ENCODE measurements at places on chromosomes 7 and 10.

DNA sequence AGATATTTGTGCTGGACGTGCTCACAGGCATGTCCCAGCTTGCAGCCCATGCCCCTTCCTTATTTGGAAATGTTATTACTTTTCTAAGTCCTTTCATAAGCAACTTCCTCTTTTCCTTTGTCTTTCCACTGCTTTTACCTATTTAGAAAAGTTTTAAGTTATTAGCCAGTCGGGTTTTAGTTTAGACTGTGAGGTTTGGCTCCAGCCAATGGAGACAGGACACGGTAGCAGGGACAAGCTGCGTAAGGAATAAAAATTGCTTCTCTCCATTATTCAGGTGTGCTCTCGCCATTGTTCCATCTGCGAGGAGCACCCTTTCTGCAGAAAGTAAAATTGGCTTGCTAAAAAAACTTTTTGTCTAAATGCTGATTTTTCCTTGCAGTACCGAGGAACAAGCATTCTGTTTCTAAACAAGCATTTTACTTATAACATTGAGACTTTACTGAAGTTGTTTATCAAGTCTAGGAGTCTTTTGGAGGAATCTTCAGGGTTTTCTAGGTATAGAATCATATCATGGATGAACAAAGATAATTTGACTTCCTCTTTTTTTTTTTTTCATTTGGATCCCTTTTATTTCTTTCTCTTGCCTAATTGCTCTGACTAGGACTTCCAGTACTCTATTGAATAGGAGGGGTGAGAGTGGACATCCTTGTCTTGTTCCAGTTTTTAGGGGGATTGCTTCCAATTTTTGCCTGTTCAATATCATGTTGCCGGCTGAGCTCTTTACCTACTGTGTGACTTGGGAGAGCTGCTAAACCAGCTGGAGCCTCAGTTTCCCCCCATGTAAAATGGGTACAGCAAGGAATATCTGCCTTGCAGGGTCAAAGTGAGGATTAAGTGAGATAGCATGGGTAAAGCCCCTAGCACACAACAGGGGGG is 63.8 kb downstream of the ALOX5 start:
- H3K4me1 ChIP-seq: peaks cover 18% of the 10 kb centered on the region
- no peaks in the 10 kb centered on the region for H3K27me3 ChIP-seq
- H3K27ac ChIP-seq: no peak overlapping the region

DNA sequence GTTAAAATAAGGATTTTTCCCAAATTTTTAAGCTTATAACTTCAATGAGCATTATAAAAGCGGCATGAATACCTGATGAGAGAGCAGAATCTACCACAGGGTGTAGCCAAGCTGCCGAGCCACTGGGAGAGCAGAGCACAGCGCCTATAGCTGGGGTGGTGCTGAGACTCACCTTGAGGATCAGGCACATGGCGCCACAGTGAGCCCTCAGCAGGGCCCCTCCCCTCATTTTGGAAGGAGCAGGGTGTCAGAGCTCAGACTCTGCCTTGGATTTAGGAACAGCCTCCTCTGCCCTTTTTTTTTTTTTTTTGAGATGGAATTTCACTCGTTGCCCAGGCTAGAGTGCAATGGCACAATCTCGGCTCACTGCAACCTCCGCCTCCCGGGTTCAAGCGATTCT is 118.6 kb downstream of the SRPK2 start:
- peaks cover 45% of the 10 kb centered on the region for H3K4me1 ChIP-seq
- H3K36me3 ChIP-seq: no peaks in the 10 kb centered on the region
- DNase-seq: no peak
- H3K27ac ChIP-seq: no peak overlapping the region

DNA sequence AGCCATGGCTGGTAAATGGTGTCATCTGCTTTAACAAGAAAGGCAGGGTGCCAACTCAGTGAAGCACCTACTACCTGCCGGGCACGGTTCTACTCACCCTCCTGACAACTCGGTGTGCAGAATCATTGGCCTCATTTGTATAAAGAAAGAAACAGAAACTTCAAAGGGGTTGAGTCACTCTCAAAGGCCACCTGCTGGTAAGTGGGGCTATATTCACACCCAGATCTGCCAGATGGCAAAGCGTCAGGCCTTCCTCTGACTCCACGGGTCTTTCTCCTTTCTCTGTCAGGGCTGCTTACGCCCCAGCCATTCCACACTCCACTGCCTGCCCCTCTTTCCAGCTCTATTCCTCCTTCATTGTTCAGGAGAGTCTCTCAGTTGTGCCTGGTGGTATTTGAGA is 309.2 kb downstream of the GFRA1 start:
- no peak overlapping the region for H3K4me3 ChIP-seq
- no peak for DNase-seq
- no peaks in the 10 kb centered on the region for H3K4me1 ChIP-seq

- H3K27ac ChIP-seq: no peak overlapping the region
- no peak for DNase-seq
Measured at GRCh38 chr7:78487464-78487863, 688.9 kb downstream of the PHTF2 start.

DNA sequence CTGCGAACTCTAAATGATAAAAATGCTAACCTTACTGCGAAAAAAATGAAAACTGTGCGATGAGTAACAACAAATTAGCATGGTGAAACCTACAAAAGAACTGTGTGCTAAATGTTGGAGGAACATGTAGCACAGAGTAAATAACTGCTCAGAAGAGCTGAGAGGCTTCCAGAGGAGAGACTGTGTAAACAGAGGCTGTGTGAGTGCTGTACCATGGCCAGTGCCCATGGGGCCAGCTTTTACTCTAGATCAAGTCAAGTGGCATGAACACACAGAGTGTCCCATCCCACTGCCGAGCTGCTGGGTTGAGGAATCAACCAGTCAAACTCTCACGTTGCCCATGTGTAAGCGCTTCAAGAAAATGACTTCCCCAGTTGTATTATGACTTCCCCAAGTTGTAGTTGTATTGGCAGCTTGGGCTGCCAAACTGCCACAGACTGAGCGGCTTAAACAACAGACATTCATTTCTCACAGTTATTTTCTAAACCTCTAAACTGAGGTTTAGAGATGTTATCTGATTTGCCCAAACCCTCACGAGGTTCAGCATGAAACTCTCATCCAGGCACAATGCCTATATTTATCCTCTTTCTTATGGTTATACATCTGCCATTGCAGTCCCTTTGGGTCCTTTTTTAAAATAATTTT is 270.7 kb downstream of the ABCA13 start:
- peaks cover 1% of the 10 kb centered on the region for H3K27me3 ChIP-seq
- no peaks in the 10 kb centered on the region for H3K4me1 ChIP-seq
- no peak overlapping the region for H3K4me3 ChIP-seq
- no peak for DNase-seq
- H3K27ac ChIP-seq: no peak overlapping the region

DNA sequence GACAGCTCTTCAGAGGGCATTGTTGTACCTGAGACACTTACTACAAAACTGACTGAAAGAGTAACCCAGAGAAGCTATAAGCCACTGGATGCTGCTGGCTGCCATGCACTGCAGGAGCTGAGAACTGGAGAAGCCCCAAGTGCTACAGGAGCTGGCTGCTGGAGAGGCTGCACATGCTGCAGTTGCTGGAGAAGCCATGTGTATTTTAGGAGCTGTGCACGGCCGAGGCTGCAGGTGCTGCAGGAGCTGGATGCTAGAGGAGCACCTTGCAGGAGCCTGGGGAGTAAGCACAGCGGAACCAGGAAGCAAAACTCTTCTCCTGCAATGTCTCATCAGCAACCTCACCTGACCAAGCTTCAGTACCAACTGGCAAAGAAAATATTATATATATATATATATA is 45.5 kb downstream of the STEAP1B start:
- peaks cover 39% of the 10 kb centered on the region for H3K27me3 ChIP-seq
- H3K27ac ChIP-seq: no peak overlapping the region
- DNase-seq: no peak
- peaks cover 7% of the 10 kb centered on the region for H3K4me1 ChIP-seq

DNA sequence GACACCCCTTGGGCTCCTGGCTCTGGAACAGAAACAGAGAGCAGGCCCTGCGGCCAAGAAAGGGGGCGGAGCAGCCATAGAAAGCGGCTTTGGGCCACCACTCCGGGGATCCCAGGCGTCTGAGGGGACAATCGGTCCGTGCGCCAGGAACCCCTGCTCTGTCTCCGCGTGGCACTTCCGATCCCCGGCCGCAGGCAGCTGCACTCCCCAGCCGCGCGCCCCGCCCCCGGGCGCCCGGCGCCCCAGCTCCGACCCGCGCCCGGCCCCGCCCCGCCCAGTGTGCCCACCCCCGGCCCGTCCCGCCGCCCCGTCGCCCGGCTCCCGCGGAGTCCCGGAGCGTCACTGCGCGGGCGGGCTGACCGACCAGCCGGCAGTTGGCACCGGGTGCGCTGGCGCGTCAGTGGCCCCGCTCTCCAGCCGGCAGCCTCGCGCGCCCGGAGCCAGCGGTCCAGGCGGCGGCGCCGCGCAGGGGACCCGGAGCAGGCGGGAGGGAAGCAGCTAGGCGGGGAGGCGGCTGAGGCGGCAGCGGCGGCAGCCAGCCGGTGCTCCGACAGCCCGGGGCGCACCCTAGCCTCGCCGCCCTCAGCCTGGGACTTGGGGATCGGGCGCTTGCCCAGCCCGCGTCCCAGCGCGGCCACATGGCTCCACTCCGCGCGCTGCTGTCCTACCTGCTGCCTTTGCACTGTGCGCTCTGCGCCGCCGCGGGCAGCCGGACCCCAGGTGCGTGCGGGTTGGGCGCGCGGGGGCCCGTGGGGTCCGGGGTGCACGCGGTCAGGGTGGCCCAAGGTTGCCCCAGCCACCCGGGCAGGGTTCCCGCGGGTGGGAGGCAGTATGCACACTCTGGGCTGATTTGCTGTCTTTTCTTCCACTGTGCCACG is at the start of gene ADAMTS14:
ADAMTS14 (plus strand) TSS at position 342 of the 878 bp plus-strand sequence; CDS start at position 639, 297 bp downstream.
- H3K27ac ChIP-seq: no peak within 1 kb of the TSS
- H3K4me1 ChIP-seq: peaks cover 11% of the 10 kb centered on the region
- H3K36me3 ChIP-seq: no peaks in the 10 kb centered on the region
- peaks cover 45% of the 10 kb centered on the region for H3K27me3 ChIP-seq
- DNase-seq: peak; percentile 23

- DNase-seq: no peak
- H3K4me3 ChIP-seq: no peak overlapping the region
- H3K27ac ChIP-seq: no peak overlapping the region
- no peaks in the 10 kb centered on the region for H3K36me3 ChIP-seq
- H3K4me1 ChIP-seq: no peaks in the 10 kb centered on the region
Measured at GRCh38 chr10:121148921-121149320, 297.8 kb downstream of the WDR11 start.

GRCh38 chr7:7931626-7932025 is 37.0 kb upstream of the GLCCI1 start:
- no peak overlapping the region for H3K27ac ChIP-seq
- no peak overlapping the region for H3K4me3 ChIP-seq
- peaks cover 2% of the 10 kb centered on the region for H3K4me1 ChIP-seq
- no peaks in the 10 kb centered on the region for H3K36me3 ChIP-seq
- DNase-seq: no peak

GRCh38 chr10:60934215-60935175 is 9.5 kb downstream of the RHOBTB1 start:
- no peak for DNase-seq
- H3K27me3 ChIP-seq: peaks cover 2% of the 10 kb centered on the region
- no peak overlapping the region for H3K4me3 ChIP-seq
- H3K27ac ChIP-seq: no peak overlapping the region
- H3K36me3 ChIP-seq: no peaks in the 10 kb centered on the region

DNA sequence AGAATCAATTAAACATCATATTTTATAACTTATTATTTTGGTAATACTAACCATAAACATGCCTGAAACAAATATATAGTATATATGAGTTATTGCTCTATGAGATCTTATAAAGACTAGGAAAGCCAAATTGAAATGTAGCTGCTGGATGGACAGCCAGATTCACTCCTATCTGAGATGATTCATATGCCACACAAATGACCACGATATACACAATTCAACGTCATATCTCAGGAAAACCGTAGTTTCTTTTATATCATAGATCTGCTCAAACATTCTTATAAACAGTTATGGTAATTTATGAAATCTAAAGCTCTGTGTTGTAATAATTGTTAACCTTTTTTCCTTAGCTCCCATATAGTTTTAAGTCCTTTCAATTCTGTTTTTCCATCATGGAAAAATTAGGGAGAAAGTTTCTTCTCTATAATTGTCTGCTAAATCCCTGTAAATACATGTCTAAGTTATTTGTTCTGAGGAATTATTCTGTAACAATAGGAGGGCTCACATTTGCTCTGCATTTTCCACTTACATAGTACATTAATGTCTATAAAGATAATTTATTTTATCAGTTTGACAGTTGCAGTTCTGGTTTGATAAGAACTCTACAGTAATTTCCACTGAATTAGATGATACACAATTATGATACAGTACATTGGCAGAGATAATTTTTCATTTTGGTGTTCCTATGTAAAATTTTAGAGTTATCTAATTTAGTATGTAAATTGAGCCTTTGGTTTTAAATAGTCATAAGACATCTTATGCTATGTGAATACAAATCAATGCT is 42.7 kb downstream of the GNAT3 start:
- H3K27ac ChIP-seq: no peak overlapping the region
- no peak for DNase-seq
- no peaks in the 10 kb centered on the region for H3K27me3 ChIP-seq
- no peaks in the 10 kb centered on the region for H3K4me1 ChIP-seq
- H3K36me3 ChIP-seq: no peaks in the 10 kb centered on the region

- no peak for DNase-seq
- no peak overlapping the region for H3K4me3 ChIP-seq
- no peak overlapping the region for H3K27ac ChIP-seq
Measured at GRCh38 chr10:132867801-132868644, 74.3 kb downstream of the CFAP46 start.

All from activated naive CD8-positive, alpha-beta T cell treated with anti-CD3 and anti-CD28 coated beads, Interleukin-2, amount 50 U/mL, for 24 hours (primary cell).